Thoracic aorta endothelial cell (primary cell): ENCODE measurements at places on chromosomes 3 and 15. TPM values are rescaled to one million over a fixed set of nuclear protein-coding genes. Genes with fewer than 3 reads are reported as not detected.

The RETNLB gene
- total RNA-seq, result not detected in 2 replicates

The P2RY1 gene
- 3.9 and 4.3 TPM in 2 replicates for total RNA-seq

The FSIP1 gene
- 0.50 and 0.80 TPM in 2 replicates for total RNA-seq

The ZSCAN2 gene
- total RNA-seq, result 11.1 and 13.6 TPM in 2 replicates

The ZPLD1 gene
- total RNA-seq, result under 0.01 TPM in 1 of 2 replicates, not detected in the other

The IQCH gene
- 2.4 and 2.9 TPM in 2 replicates for total RNA-seq

The RASL12 gene
- not detected in 2 replicates for total RNA-seq

The NOX5 gene
- total RNA-seq, result 0.07 TPM in 1 of 2 replicates, not detected in the other

The CPLX3 gene
- not detected in 2 replicates for total RNA-seq

The CCK gene
- total RNA-seq, result not detected in 2 replicates

The PRR23A gene
- not detected in 2 replicates for total RNA-seq

The CLDN18 gene
- total RNA-seq, result not detected in 2 replicates

The FGF12 gene
- 1.7 and 3.5 TPM in 2 replicates for total RNA-seq

The ASB14 gene
- not detected in 2 replicates for total RNA-seq

The CEP97 gene
- 13.6 and 16.9 TPM in 2 replicates for total RNA-seq

The BFSP2 gene
- not detected in 2 replicates for total RNA-seq

The NDUFAF3 gene
- 31.5 and 32.8 TPM in 2 replicates for total RNA-seq

The IMPG2 gene
- 0.50 and 0.53 TPM in 2 replicates for total RNA-seq

The MRAS gene
- total RNA-seq, result 10.0 and 17.6 TPM in 2 replicates

The SERINC4 gene
- total RNA-seq, result not detected in 2 replicates

The CHRNA3 gene
- not detected in 2 replicates for total RNA-seq

The GOLGA8S gene
- under 0.01 and 0.07 TPM in 2 replicates for total RNA-seq

The NPAP1 gene
- total RNA-seq, result not detected in 2 replicates

The SCN10A gene
- total RNA-seq, result 0.13 and 0.29 TPM in 2 replicates

The NAALADL2 gene
- 3.8 and 5.6 TPM in 2 replicates for total RNA-seq

The CHST13 gene
- total RNA-seq, result not detected in 2 replicates

The TRH gene
- total RNA-seq, result not detected in 2 replicates

The MST1 gene
- 1.1 and 2.3 TPM in 2 replicates for total RNA-seq

The ERC2 gene
- total RNA-seq, result 2.8 and 3.2 TPM in 2 replicates

The BNIP2 gene
- 256 and 296 TPM in 2 replicates for total RNA-seq

The GABRG3 gene
- total RNA-seq, result not detected in 2 replicates

The ATP2C1 gene
- 94.6 and 96.8 TPM in 2 replicates for total RNA-seq

The CFAP44 gene
- 5.1 and 6.0 TPM in 2 replicates for total RNA-seq

The PYGO1 gene
- total RNA-seq, result 3.3 and 6.3 TPM in 2 replicates

The PLEKHO2 gene
- 17.3 and 24.8 TPM in 2 replicates for total RNA-seq

The PROS1 gene
- total RNA-seq, result 14.6 and 15.6 TPM in 2 replicates

The NMNAT3 gene
- 0.27 and 0.86 TPM in 2 replicates for total RNA-seq

The CADPS gene
- not detected in 2 replicates for total RNA-seq

The CHST2 gene
- 7.8 and 9.5 TPM in 2 replicates for total RNA-seq

The DOCK3 gene
- total RNA-seq, result 0.13 and 0.14 TPM in 2 replicates

The SLC22A14 gene
- total RNA-seq, result 0.13 TPM in 1 of 2 replicates, not detected in the other

The RBPMS2 gene
- total RNA-seq, result 0.13 and 0.65 TPM in 2 replicates

The TM4SF18 gene
- total RNA-seq, result 156 and 234 TPM in 2 replicates

The LRRIQ4 gene
- total RNA-seq, result under 0.01 and 0.07 TPM in 2 replicates

The SPINK8 gene
- total RNA-seq, result not detected in 2 replicates

The EOMES gene
- total RNA-seq, result not detected in 2 replicates

The RPL32 gene
- 1,082 and 1,264 TPM in 2 replicates for total RNA-seq

The PLA2G4D gene
- not detected in 2 replicates for total RNA-seq

The GPR149 gene
- total RNA-seq, result not detected in 2 replicates

The NLGN1 gene
- total RNA-seq, result 52.5 and 55.5 TPM in 2 replicates

The CDHR4 gene
- total RNA-seq, result not detected in 2 replicates

The CPN2 gene
- not detected in 2 replicates for total RNA-seq

The TUBGCP4 gene
- total RNA-seq, result 14.0 and 22.8 TPM in 2 replicates

The SYNM gene
- 5.7 and 7.9 TPM in 2 replicates for total RNA-seq

The THAP10 gene
- total RNA-seq, result 3.2 and 3.9 TPM in 2 replicates

The GAP43 gene
- total RNA-seq, result not detected in 2 replicates

The A4GNT gene
- total RNA-seq, result not detected in 2 replicates
